Inflammatory macrophage treated with lipopolysaccharide for 1 hour (primary cell): ENCODE measurements at places on chromosomes 5 and 9.
A peak's percentile ranks its signal among the peaks of the same experiment; 100 is the strongest.

DNA sequence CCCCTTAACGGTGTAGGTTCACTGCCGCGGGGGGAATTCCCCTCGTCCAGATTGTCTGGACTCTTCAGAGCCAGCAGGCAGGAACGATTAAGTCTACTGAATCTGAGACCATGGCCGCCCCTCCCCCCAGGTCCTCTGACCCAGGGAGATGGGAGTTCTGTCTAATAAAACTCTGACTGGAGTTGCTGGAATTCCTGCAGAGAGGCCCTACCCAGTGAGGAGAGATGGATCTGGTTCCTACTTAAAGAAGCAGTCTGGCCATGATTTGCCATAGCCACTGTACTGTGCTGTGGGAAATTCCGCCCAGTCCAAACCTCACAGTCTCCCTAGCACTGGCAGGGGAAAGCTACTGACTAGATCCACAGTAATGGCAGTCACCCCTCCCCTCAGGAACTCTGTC is 237.7 kb upstream of the RASA1 start:
- DNase-seq: no peak

DNA sequence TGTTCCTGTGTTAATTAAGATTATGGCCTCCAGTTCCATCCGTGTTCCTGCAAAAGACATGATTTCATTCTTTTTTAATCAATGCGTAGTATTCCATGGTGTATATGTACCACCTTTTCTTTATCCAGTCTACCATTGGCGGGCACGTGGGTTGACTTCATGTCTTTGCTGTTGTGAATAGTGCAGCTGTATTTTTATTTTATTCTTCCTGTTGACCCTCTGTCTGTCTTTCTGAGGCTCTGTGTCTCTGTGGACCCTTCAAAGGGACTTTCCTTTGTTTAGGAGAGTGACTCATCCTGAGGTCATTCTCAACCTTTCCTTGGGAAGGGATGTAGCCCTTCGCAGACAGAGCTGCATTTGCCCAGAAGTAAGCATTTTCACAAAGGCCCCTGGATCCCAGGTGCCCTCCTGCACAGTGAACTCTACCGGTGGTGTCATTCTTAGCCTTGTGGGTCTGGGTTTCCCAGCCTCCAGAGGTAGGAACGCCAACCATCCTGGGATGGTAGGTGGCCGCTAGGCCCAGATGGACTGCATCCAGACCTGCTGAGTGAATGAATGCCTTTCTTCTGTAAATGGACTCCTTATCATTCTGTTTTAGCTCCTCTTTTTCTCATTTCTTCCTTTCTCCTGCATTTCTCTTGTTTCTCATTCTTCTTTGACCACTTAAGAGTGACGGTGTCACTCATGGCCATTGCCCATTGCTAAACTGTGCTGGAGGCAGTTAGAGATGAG is 22.4 kb downstream of the TRIO start:
- no peak for DNase-seq

DNA sequence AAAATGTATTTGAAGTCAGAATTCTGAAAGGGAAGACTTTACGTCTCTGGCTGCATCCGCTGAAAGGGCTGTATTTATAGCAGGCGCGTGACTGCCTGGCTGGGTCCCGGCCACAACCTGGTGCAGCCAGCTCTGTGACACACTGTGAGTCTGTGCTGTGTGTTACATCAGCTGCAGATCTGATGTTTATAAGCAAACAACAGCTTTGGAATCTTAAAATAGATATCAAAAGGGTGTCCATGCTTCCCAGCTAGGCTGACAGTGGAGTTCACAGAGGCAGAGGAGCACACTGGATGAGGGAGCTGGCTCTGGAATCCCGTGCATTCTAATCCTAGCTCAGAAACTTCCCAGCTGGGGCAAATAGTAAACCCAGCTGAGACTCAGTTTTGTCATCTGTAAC is 433.4 kb upstream of the BRINP1 start:
- DNase-seq: no peak

- DNase-seq: no peak
Observed at GRCh38 chr5:58921159-58921558, 338.3 kb downstream of the RAB3C start.

DNA sequence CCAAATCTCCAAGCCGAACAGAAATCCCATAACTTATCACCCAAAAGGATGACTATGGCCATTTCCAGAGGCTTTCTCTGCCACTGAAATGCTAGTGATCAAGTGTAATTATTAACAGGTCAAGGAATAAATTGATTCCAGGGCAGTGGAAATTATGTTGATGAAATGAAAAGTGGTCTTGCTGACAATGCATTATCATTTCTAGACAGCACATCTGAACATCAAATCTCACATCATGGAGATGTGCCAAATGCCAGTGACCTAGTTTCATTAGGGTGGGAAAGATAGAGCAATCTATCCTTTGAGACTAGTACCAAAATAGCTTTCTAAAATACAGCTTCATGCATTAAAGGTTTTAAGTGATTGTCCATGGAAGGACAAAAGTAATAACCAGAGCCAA is 86.1 kb downstream of the AUH start:
- DNase-seq: no peak

DNA sequence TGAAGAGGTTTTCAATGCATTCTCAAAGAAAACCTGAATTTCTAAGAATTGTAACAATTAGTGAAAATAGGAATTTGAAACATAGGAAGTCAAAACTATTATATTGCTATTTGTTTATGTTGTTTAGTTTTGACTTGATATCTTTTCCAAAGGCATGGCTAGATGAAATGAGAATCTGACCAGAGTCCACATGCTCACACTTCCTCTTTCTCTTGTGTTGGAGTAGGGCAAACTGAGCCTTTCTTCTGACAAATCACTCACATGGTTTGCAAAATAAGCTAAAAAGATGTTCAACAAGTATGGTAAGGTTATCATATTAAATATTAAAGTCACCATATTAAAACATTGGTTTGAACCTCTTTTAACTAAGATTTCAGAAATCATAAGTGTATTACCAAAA is 512.6 kb downstream of the ISL1 start:
- no peak for DNase-seq

DNA sequence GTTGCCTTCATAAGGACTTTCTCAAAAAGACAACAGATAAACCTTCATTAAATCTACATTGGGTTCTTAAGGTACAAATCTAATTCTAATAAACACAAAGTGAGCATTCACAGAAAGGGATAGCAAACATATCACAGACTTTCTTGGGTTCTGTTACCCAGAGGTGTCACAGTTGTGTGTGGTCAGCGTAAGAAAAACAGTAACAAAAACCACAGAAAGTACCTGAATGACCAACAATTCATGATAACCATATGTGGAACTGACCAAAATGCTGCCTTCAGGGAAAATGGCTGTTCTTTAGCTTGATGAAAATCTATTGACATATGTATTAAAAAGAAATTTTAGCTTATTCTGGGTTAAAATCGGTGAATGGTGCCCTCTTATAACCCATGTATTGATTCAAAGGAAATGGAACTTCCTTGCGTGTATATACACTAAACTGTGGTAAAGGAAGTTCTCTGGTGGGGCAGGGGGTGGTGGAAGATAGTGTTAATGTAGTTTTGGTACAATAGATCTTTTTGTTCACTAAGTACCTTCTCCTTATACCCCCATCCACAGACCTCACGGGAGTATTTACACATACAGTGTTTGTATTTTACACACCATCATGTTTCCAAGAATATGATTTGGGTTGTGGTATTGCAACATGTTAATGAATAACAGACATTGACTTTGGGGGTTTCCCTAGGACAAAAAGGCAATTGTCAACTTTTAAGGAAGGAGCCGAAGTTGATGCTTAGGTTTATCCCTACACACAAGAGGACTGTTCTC is 152.5 kb downstream of the APBA1 start:
- no peak for DNase-seq

DNA sequence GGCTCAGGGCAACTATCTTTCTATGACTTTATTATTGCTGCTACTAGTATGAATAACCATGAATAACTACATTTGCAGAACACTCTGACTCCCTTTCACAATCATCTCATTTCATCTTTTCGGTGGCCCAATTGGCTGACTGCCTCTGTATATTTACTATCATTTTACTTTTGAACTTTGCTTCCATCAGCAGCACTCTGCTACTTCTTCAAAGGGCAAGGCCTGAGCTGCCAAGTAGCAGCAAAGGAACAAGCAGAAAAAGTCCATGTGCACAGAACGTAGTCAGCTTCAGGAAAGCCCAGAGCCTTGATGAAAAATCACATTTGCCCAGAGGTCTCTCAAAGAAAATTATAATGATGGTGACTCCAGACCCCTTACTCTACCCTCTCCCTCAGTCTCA is 214.5 kb upstream of the PUM3 start:
- no peak for DNase-seq

DNA sequence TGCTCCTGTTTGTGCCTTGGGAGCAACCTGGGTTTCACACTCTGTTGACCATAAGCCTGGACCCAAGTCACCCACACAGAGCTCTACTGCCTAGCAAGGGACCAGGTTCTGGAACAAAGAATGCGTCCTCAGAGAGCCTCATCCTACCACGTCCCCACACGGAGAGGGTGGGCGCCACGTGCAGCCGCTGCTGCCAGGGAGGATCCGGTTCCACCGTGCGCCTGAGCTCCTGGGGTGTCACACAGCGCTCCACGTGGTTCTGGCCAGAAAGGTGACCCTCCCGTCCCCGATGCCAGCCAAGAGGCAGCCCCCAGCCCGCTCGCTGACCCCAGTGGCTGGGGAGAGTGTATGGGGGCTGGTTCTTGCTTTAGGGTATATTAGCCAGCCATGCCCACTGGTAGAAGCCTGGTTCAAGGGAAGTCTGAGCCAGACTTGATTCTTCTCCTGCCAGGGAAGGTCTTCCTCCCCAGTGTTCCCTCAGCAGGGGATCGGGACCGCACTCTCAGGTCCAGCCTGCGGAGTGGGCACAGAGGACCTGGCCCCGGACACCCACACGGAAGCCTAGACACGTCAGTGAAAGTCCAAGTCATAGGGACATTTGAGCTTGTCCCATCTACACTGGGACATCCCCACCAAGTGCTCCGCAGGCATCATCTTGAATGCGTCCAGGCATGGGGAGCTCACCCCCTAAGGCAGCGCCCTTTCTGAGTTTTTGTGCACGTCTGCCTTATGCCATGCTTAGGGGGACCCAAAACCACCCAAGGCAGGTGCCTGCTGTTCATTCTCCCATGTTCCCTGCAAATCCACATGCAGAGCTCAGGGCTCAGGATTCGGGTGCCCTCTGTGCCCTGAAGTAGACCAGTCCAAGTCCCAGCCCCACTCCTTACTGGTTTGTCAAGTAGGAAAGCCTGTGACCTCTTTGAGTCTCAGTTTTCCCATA is 2.4 kb downstream of the FCN1 start:
- DNase-seq: no peak

- no peak for DNase-seq
Observed at GRCh38 chr5:8919096-8919495, 626.8 kb downstream of the SEMA5A start.

DNA sequence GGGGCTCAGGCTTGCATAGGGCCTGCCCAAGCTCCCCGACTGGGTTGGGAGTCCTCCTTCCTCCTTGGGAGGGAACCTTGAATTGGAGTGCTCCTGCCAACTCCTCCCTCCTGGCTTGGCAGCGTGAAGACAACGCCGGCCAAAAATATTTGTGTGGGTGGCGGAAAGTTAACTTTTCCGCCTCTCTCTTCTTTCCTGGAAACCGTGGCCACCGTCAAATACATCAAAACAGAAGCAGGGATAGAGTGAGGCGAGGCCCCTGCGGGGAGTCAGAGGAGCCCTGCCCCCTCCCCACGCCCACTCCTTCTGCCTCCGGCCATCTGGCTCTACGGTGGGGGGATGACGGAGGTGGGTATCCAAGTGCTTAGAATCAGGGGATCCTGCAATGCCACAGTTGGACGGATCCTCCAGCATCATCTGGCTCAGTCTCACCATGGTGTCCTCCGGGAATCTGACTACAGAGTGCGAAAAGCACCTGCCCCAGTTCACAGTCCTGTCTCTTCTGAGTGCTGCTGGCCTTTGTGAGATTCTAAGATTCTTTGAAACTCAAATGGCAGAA is 25.2 kb upstream of the SYNPO start:
- no peak for DNase-seq

- DNase-seq: no peak
Observed at GRCh38 chr9:123072407-123072995, 39.0 kb downstream of the GPR21 start.

GRCh38 chr5:131684595-131684994 is 49.6 kb upstream of the RAPGEF6 start:
- DNase-seq: peak; percentile 19

DNA sequence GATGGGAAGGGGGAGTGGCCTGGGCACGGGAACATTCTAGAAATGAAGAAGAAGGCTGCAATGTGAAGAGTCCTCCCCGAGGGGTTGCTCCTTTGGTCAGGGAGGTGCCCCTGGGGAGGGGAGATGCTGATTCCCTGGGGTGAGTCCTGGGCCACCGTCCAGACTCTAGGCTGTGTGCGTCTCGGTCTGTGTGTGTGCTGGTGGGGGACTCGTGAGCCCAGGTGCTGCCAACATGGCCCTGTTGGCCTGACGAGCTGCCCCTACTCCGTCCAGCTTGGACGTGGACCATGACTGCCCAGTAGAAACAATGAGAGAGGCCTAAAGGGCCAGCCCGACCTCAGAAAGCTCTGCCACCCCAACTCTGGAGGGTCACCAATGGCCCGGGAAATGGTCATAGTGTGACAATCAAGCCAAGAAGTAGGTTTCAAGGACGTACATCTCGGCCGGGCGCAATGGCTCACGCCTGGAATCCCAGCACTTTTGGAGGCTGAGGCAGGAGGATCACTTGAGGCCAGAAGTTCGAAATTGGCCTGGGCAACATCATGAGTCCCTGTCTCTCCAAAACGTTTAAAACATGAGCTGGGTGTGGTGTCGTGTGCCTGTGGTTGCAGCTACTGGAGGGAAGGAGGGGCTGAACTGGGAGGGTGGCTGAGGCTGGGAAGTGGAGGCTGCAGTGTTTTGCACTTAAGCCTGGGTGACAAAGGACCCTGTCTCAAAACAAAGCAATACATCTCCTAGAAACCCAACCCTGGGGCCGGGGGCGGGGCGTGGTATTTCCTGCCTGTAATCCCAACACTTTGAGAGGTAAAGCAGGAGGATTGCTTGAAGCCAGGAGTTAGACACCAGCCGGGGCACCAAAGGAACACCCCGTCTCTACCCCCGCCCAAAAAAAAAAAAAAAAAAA is 17.0 kb downstream of the LHX3 start:
- DNase-seq: no peak

DNA sequence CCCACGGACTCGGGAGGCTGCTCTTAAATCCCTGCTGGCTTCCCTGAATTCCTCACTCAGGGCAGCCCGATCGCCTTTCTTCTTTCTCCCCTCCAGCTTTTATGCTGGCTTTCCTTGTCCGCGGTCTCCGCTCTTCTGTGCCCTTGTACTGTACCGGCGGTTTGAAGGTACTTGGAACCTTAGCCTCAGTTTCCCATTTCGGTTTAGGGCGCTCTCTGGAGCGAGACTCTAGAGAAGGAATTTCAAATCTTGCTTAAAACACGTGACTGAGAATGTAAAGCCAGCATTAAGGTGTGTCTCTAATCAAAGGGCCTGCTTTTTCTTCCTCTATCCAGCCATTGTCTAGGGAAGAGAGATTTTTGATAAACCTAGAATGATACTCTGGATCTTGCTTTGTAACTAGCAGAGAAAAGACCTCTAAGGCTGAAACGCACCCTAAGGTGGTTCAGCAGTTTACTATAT is 650 bp downstream of the GPR107 start:
- DNase-seq: no peak
